Activated gamma-delta T cell (primary cell): ENCODE measurements at places on chromosomes 16 and 17.
A peak's percentile ranks its signal among the peaks of the same experiment; 100 is the strongest.

- DNase-seq = peak; percentile 47
These were observed 526 bp downstream of the CBFB start for GRCh38 chr16:67029254-67030096.

DNA sequence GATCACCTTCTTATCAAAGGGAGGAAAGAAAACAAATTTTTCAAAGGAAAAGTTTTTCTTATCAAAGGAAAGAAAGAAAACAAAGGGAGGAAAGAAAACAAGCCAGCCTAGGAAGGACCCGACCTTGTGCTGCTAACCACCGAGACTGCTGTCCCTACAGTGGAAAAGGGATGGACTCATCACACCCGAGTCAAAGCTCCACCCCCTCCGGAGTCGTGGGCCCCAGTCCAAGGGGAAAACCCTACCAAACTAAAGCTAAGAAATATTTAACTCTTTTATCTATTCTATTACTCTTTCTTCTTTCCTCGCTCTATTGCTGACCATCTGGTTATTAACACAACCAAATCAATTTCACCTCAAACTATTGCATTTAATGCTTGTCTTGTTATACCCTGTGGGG, 6.1 kb upstream of the ENDOV start:
- no peak for DNase-seq

DNA sequence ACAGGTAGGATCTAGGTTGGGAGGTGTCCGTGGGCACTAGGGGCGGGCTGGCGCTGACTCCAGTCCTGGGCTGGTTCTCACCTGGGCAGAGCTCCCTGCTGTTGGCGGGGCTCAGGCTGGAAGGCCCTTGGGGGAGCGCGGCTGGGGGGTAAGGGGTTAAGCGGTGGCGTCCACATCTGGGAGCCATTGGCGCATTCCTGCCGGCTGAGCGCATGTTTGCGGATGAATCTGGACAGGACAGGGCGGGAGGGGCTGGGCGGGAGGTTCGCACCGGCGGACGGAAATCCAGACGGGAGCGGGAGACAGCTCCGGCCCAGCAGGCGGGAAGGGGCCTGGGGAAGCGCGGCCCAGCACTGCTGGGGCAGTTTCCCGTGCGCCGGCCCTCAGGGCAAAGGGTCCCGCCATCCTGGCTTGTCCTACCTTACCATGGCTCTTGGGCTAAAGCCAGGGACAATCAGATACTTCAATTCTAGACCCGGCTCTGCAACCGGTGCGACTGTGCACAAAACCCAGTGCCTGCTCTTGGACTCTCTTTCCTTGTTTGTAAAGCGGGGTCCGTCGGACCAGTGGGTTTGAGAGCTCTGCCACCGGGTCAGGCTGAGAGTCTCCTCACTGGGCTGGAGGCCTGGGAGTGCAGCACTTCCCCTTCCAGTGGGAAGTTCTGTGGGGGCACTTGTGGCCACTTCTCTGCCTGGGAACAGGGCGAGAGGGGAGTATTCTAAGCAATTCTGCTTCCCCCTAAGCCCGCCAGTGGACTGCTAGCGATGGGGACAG, 7.8 kb downstream of the RARA start:
- no peak for DNase-seq

- no peak for DNase-seq
These were observed 26.3 kb downstream of the CENPV start for GRCh38 chr17:16327018-16327417.

DNA sequence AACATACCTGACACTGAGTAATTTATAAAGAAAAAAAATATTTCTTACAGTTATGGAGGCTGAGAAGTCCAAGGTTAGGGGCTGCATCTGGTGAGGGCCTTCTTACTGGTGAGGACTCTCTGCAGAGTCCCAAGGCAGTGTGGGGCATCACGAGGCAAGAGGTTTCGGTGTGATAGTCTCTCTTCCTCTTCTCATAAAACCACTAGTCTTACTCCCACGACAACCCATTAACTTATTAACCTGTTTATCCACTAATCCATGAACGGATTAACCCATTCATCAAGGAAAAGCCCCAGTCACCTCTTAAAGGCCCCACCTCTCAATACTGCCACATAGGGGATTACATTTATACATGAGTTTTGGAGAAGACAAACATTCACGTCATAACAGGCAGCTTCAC, 20.1 kb downstream of the CIITA start:
- no peak for DNase-seq

DNA sequence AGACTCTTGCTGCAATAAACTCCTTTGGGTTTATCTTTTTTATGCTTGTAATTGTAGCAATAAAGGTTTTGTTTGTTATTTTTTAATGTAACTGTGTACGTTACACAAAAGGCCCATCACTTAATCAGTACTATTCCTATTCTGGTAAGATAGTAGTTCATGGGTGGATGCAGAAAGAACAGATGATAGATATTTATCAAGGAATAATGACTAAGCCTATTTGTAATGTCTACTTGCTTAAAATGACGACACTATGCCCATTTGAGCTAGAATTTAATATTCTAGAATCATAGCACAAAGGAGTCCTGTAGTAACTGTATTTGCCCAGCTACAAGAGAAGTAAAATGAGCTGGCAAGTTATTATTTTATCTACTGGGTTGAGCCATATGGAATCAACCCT, 235.4 kb upstream of the DYNLRB2 start:
- no peak for DNase-seq

GRCh38 chr17:47934856-47935255, 6.5 kb upstream of the PNPO start:
- no peak for DNase-seq

GRCh38 chr16:52383640-52384292, 163.2 kb downstream of the TOX3 start:
- no peak for DNase-seq

- no peak for DNase-seq
These were observed 23.0 kb upstream of the SLC38A8 start for GRCh38 chr16:84065536-84066132.

GRCh38 chr17:20071824-20072691, 62.9 kb downstream of the SPECC1 start:
- no peak for DNase-seq

DNA sequence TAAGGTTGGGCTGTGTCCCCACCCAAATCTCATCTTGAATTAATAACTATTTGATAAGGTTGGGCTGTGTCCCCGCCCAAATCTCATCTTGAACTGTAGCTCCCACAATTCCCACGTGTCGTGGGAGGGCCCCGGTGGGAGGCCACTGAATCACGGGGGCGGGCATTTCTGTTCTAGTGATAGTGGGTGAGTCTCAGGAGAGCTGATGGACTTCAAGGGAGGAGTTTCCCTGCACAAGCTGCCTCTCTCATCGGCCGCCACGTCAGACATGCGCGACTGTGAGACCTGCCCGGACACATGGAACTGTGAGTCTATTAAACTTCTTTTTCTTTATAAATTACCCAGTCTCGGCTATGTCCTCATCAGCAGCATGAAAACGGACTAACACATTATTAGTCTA, 44.9 kb upstream of the METRNL start:
- DNase-seq = no peak

- no peak for DNase-seq
These were observed 189.7 kb downstream of the CHD9NB start for GRCh38 chr16:52863000-52863399.

DNA sequence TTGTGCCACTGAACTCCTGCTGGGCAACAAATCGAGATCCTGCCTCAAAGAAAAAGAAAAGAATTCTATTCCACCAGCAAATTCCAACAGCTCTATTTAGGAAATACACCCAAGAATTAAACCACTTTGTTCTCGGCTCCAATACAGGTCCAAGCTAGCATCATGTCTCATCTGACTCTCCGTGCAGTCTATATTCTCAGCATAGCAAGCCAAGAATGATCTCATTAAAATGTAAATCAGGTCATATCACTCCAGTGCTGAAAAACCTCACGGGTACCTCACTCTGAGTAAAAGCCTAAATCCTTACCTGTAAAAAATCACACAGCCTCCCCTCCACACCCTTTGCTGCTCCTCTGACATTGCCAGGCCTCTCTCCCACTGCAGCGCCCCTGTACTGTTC, 23.9 kb downstream of the UBE2G1 start:
- no peak for DNase-seq

DNA sequence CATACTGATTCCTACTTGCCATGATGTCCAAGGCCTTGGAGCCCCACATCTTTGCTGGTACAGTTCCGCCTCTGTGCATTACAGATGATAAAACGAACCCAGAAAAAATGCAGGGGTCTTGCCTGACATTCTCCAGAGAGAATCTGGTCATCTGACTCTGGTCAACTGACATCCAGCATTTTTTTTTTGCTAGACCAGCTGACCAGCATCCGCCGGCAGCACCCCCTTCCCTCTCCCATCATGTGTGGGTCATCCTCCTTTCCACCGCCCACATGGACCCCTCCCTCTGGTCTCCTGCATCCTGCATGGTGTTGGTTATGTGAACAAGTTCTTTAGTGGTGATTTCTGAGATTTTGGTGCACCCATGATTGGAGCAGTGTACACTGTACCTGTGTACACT, 47.1 kb downstream of the CDH1 start:
- DNase-seq = no peak

- no peak for DNase-seq
These were observed 236.4 kb upstream of the AXIN2 start for GRCh38 chr17:65797809-65798208.
